Eye (tissue), 1 donor: ENCODE measurements at places on chromosomes 12 and 14.
A peak's percentile ranks its signal among the peaks of the same experiment; 100 is the strongest.

DNA sequence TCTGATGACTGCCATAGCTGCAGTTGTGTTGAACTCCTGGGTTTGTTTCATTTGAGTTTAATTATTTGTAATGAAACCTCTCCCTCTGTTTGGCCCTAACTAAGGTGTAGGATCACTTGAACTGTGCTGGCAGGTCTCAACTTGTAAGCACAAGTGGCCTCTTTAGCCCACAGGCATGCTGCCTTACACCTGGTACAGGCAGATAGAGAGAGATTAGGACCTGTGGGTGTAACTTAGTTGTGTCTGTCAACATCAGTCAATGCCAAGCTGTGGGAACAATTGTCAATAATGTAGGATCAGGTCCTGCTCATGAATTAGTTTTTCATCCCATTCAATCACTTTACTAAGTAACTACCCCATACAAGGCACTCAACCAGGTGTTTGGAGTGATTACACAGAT, 263.0 kb upstream of the G2E3 start:
- DNase-seq, result no peak

DNA sequence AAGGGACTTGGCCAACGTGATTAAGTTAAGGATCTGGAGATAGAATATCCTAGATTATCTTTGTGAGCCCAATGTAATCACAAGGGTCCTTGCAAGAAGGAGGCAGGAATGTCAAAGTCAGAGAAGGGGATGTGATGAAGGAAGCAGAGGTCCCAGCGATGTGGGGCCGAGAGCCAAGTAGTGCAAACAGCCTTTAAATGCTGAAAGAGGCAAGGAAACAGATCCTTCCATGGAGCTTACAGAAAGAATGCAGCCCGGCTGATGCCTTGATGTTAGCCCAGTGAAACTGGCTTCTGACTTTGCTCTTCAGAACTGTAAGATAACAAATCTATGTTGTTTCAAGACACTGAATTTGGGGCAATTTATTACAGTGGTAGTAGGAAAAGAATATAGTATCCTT, 74.9 kb downstream of the NEDD1 start:
- peak; percentile 4 for DNase-seq

DNA sequence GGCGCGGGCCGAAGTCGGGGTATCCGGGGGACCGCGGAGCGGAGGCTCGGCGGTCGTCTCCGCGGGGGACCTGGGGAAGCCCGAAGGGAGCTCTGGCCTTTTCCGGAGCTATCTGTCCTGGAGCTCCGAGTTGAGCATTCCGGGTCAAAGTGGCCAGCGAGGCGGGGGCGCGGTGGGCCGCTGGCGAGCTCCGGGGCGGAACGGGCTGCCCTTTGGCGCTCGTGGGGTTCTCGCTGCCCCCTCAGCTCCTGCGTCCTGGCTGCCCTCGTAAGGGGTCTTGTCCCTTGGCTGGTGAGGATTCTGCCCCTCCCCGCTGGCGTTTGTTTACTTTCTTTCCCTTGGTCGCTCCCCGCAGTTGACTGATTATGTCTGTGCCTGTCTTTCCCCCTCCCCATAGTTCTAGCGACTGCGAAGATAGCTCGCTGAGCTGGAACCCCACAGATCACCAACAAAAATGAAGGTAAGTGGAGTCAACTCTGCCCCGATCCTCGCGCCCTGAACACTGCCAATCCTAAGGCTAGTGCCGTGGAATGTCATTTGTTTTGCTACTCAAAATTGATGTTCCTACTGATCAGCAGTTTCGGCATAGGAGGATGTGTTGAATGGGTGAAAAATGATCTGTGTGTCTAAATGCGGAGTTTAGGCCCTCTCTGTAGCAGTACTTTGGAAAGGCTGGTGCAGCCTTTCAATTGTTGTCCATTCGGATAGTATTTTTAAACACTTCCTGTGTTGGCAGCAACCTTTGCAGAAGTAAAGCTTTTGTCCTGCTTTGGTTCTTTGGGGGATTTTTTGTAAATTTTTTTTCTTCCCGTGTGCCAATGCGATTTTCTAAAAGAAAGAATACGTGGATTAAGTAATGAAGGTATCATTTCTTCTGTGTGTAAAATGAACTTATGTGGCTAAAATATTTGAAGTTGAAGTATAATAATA, 1.3 kb downstream of the ARID4A start:
- peak; percentile 70 for DNase-seq

- peak; percentile 60 for DNase-seq
Measured at GRCh38 chr12:132218915-132219314, 74.7 kb downstream of the NOC4L start.

- DNase-seq, result no peak
Measured at GRCh38 chr12:118183711-118184110, 47.8 kb downstream of the PEBP1 start.

DNA sequence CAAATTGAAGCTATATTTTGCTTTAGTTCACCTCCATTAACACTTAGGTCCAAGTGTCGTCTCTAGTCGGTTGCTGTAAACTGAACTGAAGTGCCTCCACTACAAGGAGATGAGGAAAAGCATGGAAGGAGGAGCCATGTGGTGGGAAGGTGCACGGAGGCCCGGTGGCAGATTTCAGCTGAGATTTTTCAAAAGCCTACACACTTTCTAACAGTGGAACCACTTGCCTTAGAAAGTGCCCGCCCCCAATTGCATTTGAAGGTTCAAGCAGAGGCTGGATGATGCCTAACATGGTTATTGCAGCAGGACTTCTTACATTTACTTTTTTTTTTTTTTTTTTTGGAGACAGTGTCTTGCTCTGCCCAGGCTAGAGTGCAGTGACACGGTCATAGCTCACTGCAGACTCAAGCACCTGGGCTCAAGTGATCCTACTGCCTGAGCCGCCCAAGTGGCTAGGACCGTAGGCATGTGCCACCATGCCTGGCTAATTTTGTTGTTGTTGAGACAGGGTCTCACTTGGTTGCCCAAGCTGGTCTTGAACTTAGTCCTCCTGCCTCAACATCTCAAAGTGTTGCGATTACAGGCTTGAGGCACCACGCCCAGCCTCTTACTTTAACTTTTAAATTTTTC, 27.6 kb downstream of the EML1 start:
- no peak for DNase-seq

GRCh38 chr14:77327111-77327510, 6.3 kb downstream of the GSTZ1 start:
- no peak for DNase-seq

- no peak for DNase-seq
Measured at GRCh38 chr14:93109572-93110481, 5.9 kb downstream of the ITPK1 start.

- no peak for DNase-seq
Measured at GRCh38 chr14:105074601-105075053, 9.4 kb upstream of the GPR132 start.

GRCh38 chr14:71181215-71182003, 274.1 kb downstream of the PCNX1 start:
- DNase-seq, result no peak

GRCh38 chr14:75280831-75281653, 2.4 kb downstream of the FOS start:
- DNase-seq, result peak; percentile 41

- DNase-seq, result no peak
Measured at GRCh38 chr14:73977896-73978295, 27.8 kb downstream of the COQ6 start.

DNA sequence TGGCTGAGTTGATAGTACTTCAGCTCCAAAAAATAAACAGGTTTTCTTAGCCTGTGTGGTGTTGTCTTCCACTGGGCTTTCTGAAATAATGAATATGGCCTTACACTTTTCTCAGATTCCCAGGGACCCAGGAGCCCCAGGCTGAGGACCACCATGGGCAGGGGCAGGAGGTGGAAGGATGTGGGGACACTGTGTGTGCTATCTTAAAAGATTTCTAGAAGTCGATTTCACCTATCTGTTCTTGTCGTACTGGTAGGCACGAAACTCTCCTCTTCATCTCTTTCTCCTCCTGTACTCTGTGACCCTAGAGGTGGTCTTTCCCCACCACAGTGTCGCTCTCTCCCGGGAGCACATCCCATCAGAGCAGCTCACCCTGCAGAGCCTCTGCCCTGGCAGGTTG, 107.7 kb upstream of the FKBP4 start:
- DNase-seq, result no peak

- DNase-seq, result no peak
Measured at GRCh38 chr12:69925291-69925690, 100.3 kb downstream of the MYRFL start.

DNA sequence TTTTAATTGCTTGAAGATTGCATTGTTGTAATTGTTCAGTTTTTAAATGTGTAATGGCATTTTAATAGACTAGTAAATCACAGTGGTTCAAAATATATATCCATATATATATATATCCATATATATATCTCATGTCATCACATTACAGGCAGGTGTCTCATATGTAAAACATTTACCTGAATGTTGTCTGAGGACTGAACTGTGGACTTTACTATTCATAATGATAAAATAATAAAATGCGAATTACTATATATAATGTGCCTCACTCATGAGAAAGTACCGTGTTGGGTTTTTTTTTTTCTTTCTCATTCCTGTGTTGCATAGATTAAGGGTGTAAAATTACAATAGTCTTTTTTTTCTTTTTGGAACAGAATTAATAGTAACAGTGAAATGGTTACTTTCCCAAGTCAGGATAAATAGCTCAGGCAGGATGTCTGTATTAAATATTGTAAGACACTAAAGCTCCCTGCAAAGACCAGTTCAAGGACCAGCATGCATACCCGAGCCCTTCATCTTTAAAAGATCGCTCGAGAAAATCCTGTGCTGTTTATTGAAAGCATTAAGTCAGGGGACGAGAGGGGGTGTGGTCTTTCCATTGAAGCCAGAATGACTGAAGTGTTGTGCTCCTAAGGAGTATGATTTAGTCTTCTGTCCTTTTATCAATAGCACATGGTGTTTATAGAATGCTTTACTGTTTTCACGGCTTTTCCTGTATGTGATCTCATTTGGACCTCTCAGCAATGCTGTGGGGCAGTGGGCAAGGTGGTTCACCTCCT, 173.5 kb downstream of the CRADD start:
- DNase-seq, result no peak
